ENCODE measurements at places on chromosomes 1 and 21. TPM values are rescaled to one million over a fixed set of nuclear protein-coding genes. Genes with fewer than 3 reads are reported as not detected.

CD34 gene
- total RNA-seq = 0.67 TPM

AKT3 gene
- total RNA-seq = 55.2 TPM

CACNA1E gene
- not detected for total RNA-seq

NPHP4 gene
- 10.7 TPM for total RNA-seq

CRABP2 gene
- 0.36 TPM for total RNA-seq
